ENCODE measurements at places on chromosomes 5 and 9.
A peak's percentile ranks its signal among the peaks of the same experiment; 100 is the strongest.

- DNase-seq: no peak
Measured at GRCh38 chr9:18330401-18331309, 143.3 kb upstream of the ADAMTSL1 start.

GRCh38 chr5:32387841-32388240, 56.7 kb downstream of the ZFR start:
- DNase-seq: no peak

DNA sequence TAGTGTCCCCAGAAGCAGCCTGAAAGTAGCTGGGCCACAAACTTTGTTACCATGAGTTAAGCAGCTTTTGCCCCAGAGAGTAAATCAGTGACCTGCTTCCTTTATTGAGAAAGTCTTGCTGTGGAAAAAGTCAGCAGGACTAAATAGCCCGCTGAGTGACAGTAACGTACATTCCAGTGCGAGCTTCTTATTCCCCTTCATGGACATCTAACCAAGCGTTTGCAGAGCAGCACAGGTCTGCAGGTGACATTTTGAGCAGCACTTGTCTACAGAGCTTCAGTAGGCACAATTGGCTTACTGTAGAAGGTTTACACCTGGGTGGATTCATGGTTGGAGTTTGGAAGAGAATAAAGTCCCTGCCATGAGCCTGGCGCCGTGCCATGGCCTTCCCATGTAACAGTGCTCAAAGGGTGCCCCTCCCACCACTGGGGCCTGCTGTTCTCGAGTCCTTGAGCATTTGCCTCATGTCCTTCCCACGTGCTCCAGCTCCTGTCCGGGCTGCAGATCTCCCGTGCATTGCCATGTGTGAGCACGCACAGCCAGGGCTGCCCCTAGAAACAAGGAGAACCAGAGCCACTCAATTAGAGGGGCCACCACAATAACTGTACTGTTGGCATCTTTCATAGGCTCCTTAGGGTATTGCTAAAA, 41.3 kb upstream of the GRHPR start:
- no peak for DNase-seq

DNA sequence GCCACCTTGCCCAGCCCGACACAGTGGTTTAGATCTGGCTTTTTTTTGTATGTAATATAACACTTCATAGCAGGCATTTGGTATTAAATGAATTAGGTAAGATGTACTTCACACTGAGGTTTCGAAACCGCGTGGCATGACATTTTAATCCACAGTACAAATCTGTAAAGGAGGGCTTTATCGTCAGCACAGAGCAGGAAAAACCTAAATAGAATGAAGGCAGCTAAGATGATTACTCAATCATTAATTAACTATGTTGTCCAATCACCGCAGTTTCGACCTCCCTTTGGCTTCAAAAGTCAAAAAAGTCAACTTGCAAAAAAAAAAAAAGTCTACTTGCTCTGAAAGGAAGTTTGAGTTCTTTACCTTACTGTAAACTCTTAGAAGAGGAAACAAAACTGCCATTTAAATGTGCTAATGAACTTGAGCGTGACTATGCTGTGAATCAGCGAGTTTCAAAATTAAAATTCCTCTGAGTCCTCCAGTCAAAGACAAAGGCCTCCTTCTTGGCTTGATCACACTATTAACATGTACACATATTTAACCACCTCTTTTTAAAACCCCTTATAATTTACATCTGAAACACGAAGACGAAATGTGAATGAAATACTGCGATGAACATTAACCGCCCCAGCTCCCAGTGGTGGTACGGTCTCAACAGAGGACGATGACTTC, 698 bp upstream of the SEC24A start:
- DNase-seq: no peak

DNA sequence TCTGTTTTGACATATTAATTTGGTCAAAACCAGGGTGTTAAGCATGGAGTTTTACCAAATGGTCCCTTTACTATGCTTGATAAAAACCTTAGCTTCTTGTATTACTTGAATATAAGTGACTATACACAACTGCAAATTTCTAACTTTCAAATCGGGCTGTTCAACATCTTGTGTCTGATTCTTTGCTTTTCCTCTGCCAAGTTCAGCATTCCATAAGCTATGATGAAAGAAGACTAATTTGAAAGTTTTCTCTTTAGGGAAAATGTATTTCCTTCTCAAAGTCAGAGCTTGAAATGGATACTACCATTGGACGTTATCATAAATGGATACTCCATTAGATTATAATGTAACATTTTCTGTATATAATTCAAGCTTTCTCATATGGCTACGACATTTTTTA, 792.9 kb downstream of the EFNA5 start:
- DNase-seq: no peak

GRCh38 chr9:96302021-96302420, at the start of gene HSD17B3:
HSD17B3 (minus strand) TSS chr9:96302176; CDS start chr9:96302104, 72 bp downstream.
- no peak for DNase-seq

GRCh38 chr5:180898621-180899246, at the start of gene BTNL8:
BTNL8 (plus strand) TSS chr5:180899159; CDS start chr5:180899311, 152 bp downstream.
- no peak for DNase-seq

- no peak for DNase-seq
Measured at GRCh38 chr5:91177639-91178038, 205.5 kb downstream of the ARRDC3 start.

GRCh38 chr9:90137801-90138200, 504.8 kb downstream of the DIRAS2 start:
- peak; percentile 85 for DNase-seq

DNA sequence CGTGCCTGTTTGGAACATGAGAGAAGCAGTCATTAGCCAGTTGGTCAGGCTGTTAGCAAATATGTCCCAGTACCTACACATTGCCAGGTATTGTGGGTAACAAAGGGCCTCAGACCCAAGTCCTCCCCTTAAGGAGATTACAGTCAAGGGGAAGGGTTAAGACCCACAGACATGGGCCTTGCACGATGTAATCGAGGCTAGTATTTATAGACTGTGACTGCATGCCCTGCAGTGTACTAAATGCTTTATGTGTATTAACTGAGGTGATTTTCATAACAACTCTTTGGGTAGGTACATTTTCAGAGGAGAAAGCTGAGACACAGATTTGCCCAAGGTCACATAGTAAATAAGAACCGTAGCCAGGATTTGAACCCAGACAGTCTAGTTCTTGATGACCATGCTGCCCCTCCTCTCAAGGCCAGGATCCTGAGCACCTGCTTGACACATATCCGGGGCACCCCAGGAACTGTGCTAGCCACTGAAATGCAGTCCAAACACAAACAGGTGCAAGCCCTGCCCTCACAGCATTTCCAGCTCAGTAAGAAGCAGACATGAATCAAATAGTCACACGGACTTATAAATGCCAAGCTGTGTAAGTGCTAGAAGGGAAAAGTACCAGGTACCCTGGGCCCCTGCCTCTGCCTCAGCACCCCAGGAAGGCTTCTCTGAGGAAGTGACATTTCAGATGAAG, 32.0 kb upstream of the GRPEL2 start:
- peak; percentile 31 for DNase-seq

DNA sequence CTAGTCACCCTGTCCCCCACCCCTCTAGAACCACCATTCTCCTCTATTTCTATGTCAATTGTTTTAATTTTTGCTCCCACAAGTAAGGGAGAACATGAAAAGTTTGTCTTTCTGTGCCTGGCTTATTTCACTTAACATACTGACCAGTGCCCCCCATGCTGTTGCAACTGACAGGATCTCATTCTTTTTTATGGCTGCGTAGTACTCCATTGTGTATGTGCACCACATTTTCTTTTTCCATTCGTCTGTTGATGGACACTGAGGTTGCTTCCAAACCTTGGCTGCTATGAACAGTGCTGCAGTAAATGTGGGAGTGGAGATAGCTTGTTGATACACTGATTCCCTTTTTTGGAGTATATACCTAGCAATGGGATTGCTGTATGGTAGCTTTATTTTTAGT, 7.4 kb upstream of the TERT start:
- no peak for DNase-seq

DNA sequence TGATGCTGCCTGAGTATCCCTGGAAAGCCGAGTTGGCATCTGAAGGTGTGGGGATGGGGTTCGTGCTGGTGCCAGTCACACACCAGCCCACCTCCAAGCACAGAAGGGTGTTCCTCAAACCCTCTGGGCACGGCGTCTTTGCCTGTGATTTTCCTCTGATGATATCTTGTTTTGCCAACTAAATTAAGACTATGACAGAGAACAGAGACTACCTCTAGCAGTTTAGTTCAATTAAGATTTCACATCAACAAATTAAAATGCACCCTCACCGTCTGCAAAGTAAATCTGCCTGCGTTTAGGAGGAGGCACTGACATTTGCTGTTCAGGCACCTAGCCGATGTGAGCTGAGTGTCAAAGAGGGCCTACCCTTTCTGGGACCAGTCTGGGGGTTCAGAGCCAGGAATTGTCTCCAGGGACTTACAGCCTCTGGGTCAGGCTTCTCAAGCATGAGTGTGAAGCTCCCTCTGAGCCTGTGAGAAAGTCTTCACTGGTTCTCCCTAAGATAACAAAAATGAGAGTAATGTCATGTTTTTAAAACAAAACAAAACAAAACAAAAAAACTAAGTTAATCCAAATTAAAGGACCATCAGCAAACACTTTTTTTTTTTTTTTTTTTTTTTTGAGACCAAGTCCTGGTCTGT, 55.4 kb upstream of the CTNNA1 start:
- no peak for DNase-seq

GRCh38 chr5:172574871-172575223, 66.2 kb upstream of the NEURL1B start:
- DNase-seq: no peak

DNA sequence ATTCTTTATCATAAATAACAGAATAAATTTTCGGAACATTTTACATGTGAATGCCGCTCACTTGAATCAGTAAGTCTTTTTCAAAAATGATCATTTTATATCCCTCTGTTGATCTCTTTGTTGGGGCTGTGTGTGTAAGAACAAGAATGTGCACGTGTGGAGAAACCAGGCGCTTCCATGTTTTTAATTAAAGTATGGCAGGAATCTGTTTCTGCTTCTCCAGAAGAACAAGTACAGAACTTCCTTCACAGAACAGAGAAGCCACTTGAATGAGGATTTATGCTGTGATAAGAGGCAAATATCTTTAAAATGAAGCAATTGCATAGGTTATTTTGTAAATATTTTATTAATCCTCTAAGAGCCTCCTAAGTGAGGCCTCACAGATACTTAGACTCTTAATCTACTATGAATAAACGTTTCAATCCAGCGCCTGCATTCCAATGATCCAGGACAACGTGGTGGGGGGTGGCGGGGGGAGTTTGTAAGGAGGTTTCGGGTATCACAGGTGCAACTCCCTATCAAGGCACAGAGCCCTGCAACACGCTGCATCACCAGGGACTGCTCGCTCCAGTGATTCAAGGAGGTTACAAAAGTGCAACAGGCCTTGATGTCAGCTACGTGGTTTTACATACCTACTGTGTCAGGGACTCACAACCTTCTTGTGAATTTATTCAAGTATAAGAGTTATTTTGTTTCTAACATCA, 409.2 kb downstream of the BNC2 start:
- DNase-seq: no peak

DNA sequence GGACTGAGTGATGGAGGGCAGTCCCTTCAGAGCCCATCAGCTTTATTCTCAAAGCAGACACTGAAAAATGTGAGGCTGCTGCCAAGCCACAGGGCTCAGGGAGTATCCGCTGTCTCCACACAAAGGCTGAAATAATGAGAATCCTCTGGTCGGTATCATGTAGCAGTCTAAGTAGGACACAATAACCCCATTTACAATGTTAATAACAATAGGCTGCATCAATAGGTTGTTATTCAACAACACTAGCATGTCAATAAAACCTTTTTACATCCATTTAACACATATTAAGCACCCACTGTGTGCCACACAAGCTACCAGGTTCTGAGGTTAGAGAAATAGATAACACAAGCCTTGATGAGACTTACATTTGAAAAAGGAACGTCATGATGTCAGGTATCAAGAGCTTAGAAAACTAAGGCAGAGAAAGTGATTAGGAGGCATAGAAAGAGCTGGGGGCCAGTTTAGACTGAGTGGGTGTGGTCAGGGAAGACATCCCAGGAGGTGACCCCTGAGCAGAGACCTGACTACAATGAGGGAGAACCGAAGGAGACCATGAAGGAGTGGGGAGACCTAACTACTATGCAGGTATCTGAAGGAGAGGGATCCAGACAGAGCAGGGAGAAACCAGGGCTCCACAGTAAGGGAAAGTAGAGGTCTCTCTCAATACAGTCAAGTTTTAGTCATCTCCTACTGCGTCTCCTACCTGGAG, 140.1 kb upstream of the GRIA1 start:
- no peak for DNase-seq

- DNase-seq: no peak
Measured at GRCh38 chr5:129111351-129111750, 16.8 kb downstream of the ISOC1 start.

GRCh38 chr5:113607361-113607760, 93.9 kb downstream of the YTHDC2 start:
- DNase-seq: no peak

DNA sequence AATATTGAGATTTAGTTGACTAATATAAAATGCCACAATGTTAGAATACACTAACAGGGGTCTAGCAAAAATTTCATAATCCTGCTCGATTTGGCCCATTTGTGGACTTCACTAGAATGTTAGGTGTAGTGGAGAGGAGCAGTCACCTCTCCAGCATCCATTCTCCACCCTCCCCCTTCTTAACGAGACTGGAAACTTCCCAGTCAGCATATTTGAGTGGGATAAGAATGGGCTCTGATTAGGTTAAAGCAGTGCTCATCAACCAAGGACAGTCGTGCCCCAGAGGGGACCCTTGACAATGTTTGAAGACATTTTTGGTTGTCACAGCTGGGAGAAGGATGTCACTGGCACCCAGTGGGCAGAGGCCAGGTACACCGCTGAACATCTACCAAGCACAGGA, 46.7 kb downstream of the FANCC start:
- DNase-seq: peak; percentile 25

- no peak for DNase-seq
Measured at GRCh38 chr9:92308893-92309292, 15.4 kb upstream of the IARS1 start.

DNA sequence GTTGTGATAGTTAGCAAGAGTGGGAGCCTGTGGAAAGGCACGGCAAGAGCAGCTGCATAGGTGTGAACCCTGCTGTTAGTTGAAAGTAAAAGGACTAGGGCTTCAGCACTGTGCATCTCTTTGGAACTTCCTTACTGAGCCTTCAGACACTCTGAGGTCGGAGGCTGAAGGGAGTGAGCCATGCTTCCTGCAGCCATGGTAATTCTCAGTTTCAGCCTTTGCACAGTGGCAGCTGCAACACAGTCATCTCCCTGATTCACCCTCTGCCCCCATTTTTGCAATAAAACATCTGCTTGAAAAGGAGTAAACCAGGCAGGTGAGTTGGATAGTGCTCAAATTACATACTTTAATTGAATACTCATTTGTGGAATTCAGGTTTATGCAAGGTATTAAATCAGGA, 6.5 kb upstream of the TLE4 start:
- DNase-seq: peak; percentile 59

DNA sequence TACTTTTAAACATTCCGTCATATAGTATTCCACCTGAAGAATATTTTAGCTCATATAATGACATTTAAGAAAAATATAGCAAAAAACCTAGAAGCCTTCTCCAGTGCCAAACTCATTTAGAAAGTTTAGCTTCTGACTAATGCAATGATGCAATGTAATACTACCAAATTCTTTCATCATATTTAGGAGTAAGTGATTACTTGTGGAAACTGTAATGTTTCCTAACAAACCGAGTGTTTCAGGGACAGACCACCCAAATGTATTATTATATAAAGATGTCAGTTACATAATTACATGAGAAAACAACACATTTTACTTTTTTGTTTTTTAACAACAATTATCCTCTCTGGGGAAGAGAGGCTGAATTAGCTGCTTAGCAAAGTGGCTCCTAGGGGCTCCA, 316.2 kb downstream of the ARL15 start:
- DNase-seq: no peak

Data from NCI-H510A treated with DMSO at 0.1 percent for 48 hours (cell line).